ENCODE measurements at places on chromosomes 13 and 19.
A peak's percentile ranks its signal among the peaks of the same experiment; 100 is the strongest.

- no peak for ATAC-seq
Observed at GRCh38 chr19:45778010-45778661, 4.2 kb downstream of the DMPK start.

- ATAC-seq, result no peak
Observed at GRCh38 chr13:100561158-100561499, 27.5 kb downstream of the GGACT start.

DNA sequence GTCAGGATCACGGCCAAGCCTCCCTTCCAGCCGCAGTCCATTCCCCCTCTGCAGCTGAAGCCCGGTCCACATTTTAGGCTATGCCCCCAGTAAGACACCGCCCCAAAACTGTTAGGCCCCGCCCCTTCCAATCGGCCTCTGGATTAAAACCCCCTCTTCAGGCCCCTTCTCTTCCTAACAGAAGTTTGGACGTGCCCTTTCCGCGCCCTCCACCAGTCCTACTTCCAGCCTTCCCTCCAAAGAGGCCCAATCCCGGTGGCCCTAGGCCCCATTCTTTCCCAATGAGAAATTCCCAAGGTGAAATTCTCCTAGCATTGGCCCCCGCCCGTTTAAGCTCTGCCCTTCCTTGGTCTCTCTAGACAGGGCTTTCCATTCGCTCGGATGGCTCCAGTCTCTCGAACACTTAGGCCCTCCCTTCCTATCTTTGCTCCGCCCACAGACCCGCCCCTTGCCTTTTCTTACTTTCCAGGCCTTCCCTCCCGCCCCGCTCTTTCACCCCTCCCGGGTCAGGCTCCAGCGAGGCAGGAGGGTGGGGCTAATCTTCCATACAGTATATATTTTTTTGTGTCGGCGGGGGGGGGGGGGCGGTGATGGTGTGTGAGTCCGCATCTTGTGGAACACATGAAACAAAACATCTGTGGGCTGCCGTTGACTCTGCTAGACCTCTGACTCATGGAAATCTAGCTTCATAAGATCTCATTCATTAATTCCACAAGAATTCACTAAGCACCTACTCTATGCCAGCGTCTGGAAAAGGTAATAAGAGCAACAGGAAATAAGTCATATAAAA lies 13.6 kb downstream of the LTBP4 start:
- peak; percentile 66 for ATAC-seq

DNA sequence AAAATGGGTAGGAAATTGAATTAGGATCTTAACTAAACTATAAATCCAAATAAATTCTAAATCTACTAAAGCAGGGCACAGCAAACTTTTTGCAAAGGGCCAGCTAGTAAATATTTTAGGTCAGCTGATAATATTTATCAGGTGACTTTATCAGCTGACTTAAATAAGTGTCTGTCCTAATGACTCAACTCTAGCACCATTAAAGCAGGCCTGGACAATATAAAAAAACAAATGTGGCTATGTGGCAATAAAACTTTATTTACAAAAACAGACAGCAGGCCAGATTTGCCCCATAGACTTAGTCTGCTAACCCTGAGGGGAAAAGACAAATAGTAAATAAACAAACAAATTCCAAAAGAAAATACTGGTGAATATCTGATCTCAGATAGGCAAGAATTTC lies 27.7 kb upstream of the DOCK9 start:
- no peak for ATAC-seq

DNA sequence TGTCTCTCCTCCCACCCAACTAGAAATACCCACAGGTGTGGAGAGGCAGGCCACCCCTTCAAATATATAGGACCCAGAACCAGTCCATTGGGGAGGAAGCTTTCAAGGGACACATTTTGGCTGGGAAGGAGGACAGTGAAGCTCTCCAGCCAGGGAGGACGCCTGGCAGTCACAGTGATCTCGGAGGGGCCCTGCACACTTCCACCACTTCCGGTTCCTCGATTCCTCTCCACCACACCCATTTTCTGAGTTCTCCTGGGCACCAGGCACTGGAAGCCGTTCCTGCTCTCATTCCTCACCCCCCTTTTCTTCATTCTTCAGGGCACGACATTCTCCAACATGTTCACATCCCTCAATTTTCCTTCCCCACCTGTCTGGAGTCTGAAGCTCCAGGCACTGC lies 30.4 kb upstream of the CEACAM21 start:
- ATAC-seq, result no peak

- no peak for ATAC-seq
Observed at GRCh38 chr19:3270902-3271301, 46.4 kb downstream of the CELF5 start.

DNA sequence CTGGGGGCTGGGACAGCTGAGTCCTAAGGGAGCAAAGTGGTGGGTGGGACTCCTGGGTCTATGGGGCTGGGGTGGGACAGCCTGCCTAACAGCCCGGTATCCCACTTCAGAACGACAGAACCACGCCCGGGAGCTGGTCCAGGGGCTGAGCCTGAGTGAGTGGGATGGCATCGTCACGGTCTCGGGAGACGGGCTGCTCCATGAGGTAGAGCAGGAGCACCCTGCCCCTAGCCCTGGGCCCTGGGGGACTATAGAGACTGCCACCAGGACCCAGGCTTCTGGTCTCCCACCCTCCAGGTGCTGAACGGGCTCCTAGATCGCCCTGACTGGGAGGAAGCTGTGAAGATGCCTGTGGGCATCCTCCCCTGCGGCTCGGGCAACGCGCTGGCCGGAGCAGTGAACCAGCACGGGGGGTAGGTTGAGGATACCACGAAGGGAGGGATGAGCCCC lies 8.6 kb downstream of the SPHK2 start:
- no peak for ATAC-seq

DNA sequence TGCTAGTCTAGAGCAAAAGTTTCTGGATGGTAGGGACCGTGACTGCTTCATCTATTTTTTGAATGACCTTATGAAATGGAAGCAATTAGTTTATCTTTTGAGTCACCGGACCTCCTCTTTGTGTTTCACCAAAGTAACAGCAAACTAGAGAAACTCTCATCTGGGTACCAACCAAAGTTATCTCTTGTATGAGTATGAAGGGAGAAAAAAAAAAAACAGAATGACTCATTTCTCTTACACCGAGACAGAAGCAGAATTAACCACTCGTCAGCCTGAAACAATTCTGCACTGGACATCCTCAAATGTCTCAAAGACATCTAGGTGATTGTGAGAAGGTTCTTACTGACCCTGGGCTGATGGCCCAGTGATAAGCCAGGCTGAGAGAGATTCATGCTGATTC lies 18.3 kb downstream of the ZNF100 start:
- peak; percentile 60 for ATAC-seq

GRCh38 chr13:21115231-21115630 lies 53.8 kb upstream of the LATS2 start:
- no peak for ATAC-seq

GRCh38 chr13:22961835-22962537 lies 218.8 kb upstream of the SGCG start:
- no peak for ATAC-seq

DNA sequence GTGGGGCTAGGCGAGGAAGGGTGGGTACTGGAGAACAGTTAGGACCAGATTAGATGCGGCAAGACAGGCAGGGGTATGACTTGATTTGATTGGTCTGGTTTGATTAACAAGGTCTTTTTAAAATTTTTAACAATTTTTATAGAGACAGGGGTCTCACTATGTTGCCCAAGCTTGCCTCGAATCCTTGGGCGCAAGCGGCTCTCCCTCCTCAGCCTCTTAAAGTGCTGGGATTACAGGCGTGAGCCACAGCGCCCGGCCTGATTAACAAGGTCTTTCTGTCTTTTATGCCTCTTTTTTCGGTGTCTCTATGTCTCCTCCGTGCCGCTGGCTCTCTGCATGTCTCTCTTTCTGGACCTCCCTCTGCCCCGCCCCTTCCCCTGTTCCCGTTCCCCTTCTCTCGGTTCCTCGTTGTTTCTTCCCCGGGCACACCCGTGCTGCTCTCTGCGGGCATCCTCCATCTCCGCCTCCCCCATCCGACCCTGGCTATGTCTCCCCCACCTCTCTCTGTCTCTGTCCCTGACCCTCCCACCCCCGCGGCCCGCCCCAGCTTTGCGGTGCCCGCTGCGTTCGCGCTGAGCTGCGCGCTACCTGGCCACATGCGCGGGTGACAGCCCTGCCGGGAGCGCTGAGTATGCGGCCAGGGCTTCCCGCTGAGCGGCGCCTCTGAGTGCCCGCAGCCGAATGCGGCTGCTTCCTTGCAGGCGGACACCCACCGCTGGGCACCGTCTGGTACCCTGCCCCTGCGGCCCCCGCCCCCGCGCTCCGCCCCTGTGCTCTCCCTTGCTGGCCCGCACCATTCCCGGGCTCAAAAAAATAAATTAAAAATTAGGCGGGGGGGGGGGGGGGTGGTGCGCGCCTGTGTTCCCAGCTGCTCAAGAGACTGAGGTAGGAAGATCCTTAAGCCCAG lies 8.1 kb upstream of the SDHAF1 start:
- peak; percentile 49 for ATAC-seq

DNA sequence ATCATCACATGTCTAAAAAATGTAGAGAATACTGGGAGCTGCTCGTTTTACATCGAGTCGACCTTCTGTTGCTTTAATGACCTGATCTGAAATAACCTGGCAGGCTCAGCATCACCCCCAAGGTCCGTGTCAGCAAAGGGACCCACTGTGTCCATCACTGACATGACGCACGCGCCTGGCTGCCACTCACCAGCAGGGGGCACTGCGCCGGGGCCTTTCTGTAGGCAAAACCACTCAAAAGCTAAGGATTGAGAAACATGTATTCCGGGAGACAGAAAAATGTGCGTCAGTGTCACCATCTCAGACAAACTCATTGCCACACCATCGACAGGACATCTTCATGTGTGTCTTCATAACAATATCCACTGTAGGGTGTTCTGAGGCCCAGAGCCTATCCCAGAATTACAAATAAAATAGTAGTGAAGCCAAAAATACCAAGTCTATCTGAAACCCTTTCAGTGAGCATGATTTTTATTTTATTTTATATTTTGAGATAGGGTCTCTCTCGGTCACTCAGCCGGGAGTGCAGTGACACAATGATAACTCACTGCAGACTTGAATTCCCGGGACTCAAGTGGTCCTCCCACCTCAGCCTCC lies 130.3 kb upstream of the LSM14A start:
- no peak for ATAC-seq

GRCh38 chr13:32409561-32410421 lies 18.1 kb downstream of the N4BP2L1 start:
- no peak for ATAC-seq

DNA sequence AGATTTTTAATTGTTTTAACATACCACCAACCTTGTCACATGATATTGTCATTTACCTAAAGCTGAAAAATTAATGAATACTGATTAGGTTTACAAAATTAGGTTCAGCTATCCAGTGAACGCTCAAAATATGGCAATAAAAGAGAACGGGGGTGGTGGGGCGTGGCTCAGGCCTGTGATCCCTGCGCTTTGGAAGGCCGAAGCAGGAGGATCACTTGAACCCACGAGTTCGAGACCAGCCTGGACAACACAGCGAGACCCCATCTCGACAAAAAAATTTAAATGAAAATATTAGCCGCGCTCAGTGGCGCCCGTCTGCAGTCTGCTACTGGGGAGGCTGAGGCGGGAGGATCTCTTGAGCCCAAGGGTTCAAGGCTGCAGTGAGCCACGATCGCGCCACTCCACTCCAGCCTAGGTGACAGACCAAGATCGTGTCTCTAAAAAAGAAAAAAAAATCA lies 516 bp upstream of the FAM32A start:
- ATAC-seq, result no peak

DNA sequence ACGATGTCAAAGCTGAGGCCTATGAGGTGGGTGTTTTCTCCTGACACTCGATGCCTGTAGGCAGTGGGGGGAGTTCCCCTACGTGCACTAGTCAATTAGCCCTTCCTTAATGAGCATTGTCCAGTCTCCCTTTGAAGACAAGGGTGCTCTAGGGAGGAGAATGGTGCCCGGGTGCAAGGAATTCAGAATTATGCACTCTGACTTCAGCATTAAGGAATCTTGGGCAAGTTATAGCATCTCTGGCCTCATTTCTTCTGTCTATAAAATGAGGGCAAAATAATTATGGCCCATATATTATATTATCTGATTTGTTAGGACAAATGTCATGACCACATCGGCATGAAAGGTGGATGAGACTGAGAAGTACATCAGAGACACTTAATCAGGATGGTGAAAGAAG lies 82.1 kb upstream of the SLC7A1 start:
- ATAC-seq, result no peak

- ATAC-seq, result no peak
Observed at GRCh38 chr19:47389150-47389556, 30.2 kb downstream of the MEIS3 start.

GRCh38 chr13:107421951-107422350 lies 793.4 kb downstream of the LIG4 start:
- ATAC-seq, result no peak

DNA sequence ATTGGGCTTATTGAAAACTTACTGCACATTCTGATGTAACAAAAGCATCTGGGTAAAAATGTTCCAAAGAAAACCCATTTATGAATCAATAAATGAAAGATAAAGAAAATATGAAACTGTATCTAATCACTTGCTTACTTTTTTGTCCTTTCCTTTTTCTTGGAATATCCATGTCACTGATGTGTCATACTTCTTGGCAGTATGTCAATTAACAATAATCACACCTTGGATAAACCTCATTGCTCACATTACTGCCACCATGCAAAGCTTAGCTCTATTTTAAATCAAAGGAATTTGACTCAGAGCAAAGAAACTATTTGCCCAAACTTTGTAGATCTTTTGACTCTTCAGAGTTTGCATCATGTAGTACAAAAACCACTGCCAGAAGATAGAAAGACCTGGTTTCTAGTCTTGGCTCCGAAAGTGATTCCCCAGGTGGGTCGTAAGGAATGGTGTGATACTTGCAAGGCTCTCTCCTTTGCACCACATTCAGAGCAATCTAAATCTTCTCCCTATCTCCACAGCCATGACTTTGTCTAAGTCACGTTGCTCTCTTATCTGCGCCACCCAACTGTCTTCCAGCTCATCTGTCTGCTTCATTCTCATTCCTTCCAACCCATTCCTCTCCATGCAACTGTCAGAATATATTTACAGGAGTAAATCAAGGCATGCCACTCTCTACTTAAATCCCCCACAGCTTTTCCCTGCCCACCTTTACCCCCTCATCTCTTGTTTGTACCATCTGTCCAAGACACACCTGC lies 311.9 kb downstream of the COG6 start:
- ATAC-seq, result no peak

- ATAC-seq, result no peak
Observed at GRCh38 chr13:112181336-112182067, 114.6 kb downstream of the SOX1 start.

- no peak for ATAC-seq
Observed at GRCh38 chr19:48192750-48193149, 22.3 kb downstream of the ZSWIM9 start.

DNA sequence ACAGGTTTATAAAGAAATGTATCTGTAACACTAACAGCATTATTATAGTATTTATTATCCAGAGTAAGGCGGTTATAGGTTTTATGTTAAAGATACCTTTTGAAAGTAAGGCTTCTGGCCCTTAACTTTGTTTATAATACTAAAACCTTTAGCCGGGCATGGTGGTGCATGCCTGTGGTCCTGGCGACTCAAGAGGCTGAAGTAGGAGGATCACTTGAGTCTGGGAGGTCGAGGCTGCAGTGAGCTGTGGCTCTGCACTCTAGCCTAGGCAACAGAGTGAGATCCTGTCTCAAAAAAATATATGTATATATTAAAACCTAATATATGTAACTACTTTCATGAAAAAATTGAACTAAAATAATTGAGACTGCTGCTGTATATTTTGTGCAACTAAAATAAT lies 98.7 kb upstream of the KLF5 start:
- ATAC-seq, result no peak
